ENCODE measurements at places on chromosomes 4 and X. TPM values are rescaled to one million over a fixed set of nuclear protein-coding genes. Genes with fewer than 3 reads are reported as not detected.

The POLR2B gene
- 78.2 TPM for total RNA-seq

The HDX gene
- 5.9 TPM for total RNA-seq

DNA sequence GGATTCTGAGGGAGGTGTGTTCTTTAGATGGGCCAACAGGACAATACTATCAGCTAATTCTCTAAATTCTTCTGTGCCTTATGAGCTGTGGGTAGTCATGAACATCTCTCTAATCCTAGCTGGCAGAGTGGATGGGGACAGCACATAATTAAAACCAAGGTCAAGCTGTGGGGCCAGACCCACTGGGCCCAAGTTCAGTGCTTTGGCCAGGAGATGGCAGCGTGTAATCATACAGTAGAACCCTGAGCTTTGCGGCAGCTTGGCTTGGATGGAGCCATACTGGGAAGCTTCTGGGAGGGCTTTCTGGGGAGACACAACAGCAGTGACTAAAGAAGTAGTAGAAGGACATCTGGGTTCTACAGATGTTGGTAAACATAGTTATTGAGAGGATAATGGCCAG, 140.3 kb upstream of the CXCL13 start:
- no peak for DNase-seq

GRCh38 chr4:7659429-7660175, 224.9 kb upstream of the PSAPL1 start:
- DNase-seq: no peak

DNA sequence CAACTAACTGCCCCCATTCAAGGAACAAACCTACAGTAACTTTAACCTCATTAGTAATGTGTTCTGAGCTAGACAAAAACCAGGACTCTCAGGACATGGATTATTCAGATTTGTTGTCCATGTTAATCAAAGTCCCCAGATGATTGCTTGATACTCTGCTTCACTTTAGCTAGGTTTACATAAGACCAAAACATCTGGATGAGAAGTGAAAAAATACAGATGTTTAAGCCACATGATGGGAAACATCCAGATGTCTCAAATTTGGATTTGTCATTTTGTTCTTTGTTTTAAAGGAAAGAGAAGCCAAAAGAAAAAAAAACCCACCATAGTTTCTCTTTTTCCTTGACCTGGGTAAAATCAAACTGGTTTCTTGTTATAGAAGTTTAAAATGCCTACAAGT, 48.5 kb upstream of the NRK start:
- no peak for DNase-seq

DNA sequence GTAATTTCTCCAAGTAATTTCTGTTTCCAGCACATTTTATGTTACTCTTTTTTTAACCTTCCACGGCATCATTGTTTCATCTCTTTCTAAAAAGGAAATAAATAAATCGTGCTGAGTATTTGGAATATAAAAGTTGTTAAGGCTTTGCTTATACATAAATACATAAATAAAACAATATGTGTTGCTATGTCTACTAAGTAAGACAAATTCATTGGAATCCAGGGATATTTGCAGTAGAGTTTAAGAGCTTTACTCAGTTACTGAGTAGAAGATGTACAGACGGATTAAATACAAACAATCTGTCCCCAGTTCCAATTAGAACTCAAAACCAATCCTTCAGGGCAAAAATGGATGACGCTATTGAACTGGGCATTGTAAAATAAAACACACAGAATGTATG, 1.4 kb downstream of the ARHGAP24 start:
- no peak for DNase-seq

Measured in kidney (tissue), 22 donors.